CD4-positive, alpha-beta T cell treated with Interleukin-6 at 100 ng/mL for 8 hours (primary cell): ENCODE measurements at places on chromosomes 7 and 10.
A peak's percentile ranks its signal among the peaks of the same experiment; 100 is the strongest.

- no peak for DNase-seq
Observed at GRCh38 chr10:32957341-32958084, 517 bp downstream of the ITGB1 start.

GRCh38 chr10:43327171-43327570, 44.3 kb upstream of the FXYD4 start:
- DNase-seq: no peak

DNA sequence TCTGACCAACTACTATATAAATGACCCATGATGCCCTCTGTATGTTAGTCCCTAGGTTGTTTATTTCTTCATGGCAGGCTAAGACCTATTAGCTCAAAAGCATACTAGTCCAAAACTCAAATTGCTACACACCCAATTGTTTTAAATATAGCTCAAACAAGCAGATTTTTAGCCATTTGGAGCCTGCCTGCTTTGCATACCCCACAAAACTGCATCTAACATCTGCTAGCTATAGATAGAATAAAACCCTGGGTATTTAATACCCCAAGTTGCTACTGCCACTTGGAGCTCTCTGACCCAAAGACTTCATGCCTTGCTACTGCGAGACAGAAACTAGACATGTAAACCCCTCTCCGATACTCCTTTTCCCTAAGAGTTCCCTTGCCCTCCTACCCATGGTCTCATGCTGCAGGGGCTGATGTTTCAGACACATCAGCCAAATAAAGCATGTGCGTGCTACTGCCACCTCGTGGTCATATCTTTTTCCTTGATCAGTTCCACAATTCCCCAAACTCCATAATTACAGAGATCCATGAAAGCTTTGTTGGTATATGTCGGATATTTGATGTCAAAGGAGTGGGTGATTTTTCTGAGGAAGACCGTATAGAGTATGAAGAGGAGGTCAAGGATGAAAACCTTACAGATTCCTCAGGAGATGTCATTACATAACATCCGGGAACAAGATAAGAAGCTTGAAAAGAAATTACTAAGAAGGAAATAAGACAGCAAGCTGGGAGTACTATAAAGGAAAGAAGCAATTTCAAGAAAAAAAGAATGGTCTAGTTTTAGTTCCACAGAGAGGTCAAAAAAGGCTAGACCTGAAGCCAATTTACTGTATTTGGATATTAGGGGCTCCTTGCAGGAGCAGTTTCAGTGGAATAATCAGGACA, 386.6 kb downstream of the SH2D4B start:
- DNase-seq: no peak

- no peak for DNase-seq
Observed at GRCh38 chr10:99906470-99906869, 103.3 kb downstream of the DNMBP start.

GRCh38 chr7:125681508-125681907, 751.9 kb upstream of the POT1 start:
- DNase-seq: no peak

GRCh38 chr7:100894860-100895700, 608 bp downstream of the ACHE start:
- peak; percentile 26 for DNase-seq

DNA sequence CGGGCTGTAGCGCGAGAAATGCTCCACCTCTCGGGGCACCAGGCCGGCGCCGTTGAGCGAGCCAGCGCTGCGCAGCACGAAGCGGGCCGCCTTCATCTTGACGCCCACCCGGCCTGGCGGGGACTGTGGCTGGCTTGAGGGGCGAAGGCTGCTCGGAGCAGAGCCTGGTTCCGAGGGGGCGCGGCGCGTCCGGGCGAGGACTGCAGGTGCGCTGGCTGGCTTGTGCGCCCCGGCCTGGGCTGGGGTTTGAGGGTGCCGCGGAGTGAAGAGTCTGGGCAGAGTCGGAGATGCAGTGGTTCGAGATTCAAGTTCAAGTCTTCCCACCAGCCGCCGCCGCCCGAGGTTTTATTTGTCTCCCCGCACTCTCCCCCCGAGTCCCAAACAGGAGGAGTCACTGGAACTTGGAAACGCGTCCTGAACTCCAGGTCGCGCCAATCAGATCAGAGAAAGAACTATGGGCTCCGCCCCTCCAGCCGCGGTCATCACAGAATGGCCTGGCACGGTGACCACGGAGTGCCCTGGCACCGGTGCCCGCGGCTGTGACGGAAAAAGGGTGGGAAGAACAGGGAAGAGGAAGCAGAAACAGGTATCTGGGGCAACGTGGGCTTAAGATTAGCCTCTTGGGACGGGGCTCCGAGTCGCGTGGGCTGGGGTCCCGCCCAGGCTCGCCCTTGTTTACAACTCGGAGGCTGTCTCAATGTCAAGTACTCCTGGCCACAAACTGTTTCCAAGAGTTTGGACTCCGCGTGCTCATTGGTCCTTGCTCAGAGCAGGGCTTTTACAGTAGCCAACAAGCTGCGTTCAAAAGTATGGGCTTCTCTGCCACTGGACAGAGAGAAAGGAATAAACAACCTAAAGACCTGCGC, at the start of gene PDK4:
Gene PDK4, minus strand, starts transcription at position 319 of the 866 bp plus-strand sequence. Its CDS starts 223 bp downstream, at position 96.
- no peak for DNase-seq

- DNase-seq: no peak
Observed at GRCh38 chr7:100077205-100077604, 4.3 kb downstream of the ZNF3 start.

GRCh38 chr7:15411019-15411418, 150.8 kb downstream of the AGMO start:
- no peak for DNase-seq

- DNase-seq: no peak
Observed at GRCh38 chr7:100342765-100343164, 15.2 kb upstream of the PILRB start.

GRCh38 chr10:60803433-60803832, 25.2 kb downstream of the CDK1 start:
- no peak for DNase-seq

DNA sequence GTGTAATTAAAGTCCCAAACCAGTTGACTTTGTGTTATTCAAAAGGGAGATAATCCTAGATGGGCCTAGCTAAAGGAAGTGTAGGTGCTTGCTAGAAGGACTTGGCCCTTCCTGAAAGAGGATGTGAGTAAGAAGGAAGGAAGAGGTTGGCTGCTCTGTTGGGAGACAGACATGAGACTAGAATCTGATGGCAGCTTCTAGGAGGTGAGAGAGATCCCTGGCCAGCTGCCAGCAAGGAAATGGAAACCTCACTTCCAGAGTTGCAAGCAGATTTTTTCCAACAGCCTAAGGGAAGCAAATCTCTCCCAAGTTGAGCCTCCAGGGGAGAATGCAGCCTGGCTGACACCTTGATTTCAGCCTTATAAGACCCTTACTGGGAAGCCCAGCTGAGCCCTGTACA, 368.4 kb upstream of the ZMIZ1 start:
- no peak for DNase-seq

DNA sequence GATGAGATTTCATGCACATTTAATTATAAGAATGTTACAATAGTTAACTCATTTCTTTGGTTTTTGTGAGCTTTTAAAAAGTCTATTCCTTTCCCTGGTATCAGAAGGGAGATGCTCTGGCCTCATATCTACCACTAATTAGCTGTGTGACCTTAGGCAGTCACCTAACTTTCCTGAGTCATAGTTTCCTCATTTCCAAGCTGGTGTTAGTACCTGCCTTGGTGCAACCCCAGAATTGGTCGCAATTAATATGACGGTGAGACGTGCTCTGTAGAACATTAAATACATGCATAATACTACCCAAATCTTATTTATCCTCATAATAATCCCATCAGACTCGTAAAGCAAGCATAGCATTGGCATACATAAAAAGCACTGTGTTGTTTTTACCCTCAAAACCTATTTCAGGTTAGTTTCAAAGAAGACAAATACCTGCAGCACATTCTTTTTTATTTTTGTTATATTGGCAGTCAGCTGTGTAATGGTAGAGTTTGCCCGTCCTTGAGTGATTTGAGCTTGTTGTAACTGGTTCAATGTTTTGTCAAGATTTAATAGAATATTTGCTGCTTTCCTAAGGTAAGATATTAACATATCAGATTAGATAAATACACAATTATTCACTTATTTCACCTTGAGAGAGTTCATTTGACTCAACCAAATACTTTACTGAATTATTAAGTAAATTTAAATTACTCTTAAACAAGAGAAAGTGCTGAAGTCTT, 31.0 kb upstream of the LAMB1 start:
- DNase-seq: no peak

DNA sequence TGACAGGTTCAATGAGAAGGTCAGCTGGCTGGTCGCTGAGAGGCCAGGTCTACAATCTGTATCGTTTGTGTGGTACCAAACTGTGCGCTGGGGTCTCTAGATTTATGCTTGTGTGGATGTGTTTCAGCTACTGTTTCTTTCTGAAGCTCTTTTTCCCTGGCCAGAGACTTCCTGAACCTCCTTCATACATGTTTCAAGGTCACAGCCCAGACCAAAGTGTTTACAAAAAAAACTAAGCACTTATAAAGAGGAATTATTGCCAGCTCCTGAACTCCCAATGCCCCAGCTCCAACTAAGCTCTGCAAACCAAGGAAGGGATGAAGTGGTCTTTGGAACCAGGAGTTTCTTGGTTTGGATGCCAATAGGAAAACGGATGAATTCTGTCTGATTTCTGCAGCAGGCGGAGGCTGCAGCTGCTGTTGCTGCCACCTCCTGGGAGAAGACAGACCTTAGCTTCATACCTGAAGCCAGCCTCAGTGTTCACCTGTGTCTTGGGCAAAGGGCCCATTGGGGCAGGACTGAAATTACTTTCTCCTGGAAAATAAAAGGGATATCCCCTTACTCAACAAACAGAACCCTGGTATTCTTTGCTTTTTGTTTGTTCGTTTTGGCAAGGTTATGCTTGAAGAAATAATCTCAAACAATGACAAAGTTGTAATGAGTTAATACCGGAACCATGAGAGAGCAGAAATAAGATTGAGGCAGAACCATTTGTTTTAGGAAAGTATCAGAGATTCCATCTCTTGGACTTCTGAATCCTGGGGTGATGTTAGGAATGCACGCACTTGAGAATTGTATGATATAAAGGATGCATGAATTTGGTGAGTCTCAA, 24.6 kb upstream of the MKLN1 start:
- peak; percentile 40 for DNase-seq

- no peak for DNase-seq
Observed at GRCh38 chr7:47535704-47536628, 45.9 kb downstream of the TNS3 start.

- DNase-seq: no peak
Observed at GRCh38 chr10:96244354-96244753, 27.0 kb downstream of the BLNK start.

- no peak for DNase-seq
Observed at GRCh38 chr10:90218846-90219245, 517.5 kb downstream of the KIF20B start.

DNA sequence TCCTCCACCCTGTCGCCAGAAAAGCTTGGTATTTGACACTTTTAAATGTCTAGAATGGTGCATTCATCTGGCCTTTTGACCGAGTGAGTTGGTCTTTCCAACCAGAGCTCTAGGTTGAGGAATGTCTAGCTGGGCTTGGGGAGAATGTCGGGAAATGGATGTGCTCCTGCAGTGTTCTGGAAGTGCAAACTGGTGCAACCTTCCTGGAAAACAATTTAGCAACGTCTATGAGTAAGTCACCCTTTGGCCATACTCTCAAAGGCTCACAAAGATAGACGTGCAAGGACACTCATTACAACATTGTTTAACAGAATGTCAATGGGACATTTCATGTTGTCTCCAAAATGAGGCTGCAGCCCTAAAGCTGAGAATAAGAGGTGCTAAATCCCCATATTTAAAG, 12.2 kb upstream of the NMT2 start:
- DNase-seq: no peak

GRCh38 chr7:140639366-140640053, 1.1 kb downstream of the DENND2A start:
- DNase-seq: no peak

GRCh38 chr10:47256751-47257336, 43.2 kb upstream of the GDF10 start:
- DNase-seq: no peak

GRCh38 chr7:150383710-150384397, 4.7 kb downstream of the ZNF775 start:
- no peak for DNase-seq

GRCh38 chr7:109873296-109873695, 1217.6 kb upstream of the LRRN3 start:
- DNase-seq: no peak

DNA sequence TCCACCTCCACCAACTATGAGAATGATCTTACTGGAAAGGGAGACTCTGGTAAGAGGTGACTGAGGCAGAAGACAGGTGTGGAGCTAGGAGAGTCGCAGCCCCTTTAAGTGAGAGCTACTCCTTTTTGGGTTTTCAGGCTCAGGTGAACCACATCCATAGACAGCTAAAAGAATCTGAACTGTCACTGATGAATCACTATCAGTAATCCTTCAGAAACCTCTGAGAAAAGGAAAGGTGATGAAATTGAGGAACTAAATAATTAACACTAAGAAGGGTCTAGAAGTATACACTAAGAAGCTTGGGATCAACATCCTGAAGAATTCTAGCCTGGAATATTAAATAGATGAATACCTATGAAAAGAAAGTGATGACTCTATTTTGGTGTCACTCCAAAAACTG, 83.0 kb downstream of the SORBS1 start:
- no peak for DNase-seq

DNA sequence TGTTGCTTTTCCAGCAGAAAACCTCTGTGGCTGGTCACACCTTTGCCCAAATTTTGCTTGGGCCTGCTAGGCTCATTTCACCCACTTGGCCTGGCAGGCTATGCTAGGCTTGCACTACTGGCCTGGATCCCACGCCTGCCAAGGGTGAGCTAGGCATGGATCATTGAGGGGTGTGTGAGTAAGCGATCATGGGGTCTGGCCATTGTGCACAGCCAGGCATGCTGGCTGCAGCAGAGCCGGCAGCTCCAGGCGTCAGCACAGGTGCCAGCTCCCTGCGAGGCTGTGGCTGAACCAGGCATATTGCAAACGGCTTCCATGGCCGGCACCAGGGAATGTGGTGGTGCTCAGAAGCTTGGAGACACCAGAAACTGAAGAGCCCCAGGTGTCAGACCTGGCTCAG, 19.2 kb downstream of the CFAP70 start:
- DNase-seq: no peak

- DNase-seq: no peak
Observed at GRCh38 chr7:84100866-84101265, 93.7 kb downstream of the SEMA3A start.

DNA sequence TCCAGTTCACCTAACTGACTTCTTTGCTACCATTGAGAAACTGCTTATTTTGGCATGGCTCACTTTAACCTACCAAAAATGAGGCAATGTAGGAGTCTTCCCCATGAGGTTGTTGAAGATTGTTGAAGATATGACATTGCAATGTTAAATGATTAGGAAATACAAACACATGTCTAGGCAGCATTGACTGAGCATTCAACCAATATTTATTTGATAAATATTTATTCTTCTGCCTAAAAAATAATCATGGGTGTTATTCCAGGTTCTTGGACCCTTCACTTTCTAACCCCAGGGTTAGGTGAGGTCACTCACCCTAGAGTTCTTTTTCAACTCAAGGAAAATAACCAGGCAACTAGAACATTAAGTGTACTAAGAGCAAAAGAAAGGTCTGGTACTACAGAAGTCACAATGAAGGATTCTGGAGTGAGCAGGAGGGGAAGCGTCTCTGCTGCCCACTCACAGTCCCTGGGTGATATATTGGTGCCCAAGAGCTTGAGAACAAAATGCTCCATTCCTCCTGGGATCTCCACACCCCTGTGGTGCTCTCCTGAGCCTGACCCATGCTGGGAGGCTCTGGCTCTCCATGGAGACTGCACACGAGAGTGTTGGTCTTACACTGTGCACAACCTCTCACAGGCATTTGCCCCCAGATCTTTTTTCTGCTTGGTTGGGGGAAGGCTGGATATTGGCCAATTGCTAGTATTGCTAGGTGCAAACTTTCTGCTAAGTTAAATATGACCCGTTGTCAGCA, 123.4 kb downstream of the SPAG6 start:
- no peak for DNase-seq
